ENCODE measurements at places on chromosomes 4 and X. TPM values are rescaled to one million over a fixed set of nuclear protein-coding genes. Genes with fewer than 3 reads are reported as not detected.

DNA sequence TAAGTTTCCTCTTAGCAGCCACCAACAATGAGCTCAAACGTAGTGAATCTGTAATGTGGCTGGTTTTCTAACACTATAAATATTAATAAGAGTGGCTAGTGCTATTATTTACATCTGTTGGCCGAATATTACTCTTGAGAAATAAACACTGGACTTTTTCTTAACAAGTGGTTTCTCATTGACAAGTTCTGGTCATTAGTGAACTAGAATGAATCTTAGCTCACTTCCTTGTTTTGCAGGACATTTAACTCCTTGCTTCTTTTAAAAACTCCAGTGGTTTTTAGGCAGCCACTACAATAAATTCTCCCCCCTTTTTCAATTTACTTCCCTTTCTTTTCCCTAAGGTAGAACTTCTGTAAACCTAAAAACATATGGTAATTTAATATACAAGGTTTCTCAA lies 177.2 kb downstream of the ARAP2 start:
- H3K4me1 ChIP-seq, result no peaks in the 10 kb centered on the region
- H3K27me3 ChIP-seq, result no peaks in the 10 kb centered on the region
- no peaks in the 10 kb centered on the region for H3K36me3 ChIP-seq
- no peak overlapping the region for H3K4me3 ChIP-seq

- H3K4me3 ChIP-seq, result no peak overlapping the region
- no peaks in the 10 kb centered on the region for H3K36me3 ChIP-seq
- H3K27me3 ChIP-seq, result no peaks in the 10 kb centered on the region
- H3K27ac ChIP-seq, result no peak overlapping the region
- DNase-seq, result no peak
Measured at GRCh38 chrX:128781506-128781905, 729.3 kb upstream of the ACTRT1 start.

- H3K4me1 ChIP-seq, result peaks cover 10% of the 10 kb centered on the region
- H3K36me3 ChIP-seq, result no peaks in the 10 kb centered on the region
- DNase-seq, result peak; percentile 30
- H3K4me3 ChIP-seq, result peak overlapping the region; percentile 77
- peak overlapping the region; percentile 57 for H3K27ac ChIP-seq
- H3K27me3 ChIP-seq, result no peaks in the 10 kb centered on the region
Measured at GRCh38 chr4:139815778-139816601, 150.4 kb downstream of the MGST2 start.

DNA sequence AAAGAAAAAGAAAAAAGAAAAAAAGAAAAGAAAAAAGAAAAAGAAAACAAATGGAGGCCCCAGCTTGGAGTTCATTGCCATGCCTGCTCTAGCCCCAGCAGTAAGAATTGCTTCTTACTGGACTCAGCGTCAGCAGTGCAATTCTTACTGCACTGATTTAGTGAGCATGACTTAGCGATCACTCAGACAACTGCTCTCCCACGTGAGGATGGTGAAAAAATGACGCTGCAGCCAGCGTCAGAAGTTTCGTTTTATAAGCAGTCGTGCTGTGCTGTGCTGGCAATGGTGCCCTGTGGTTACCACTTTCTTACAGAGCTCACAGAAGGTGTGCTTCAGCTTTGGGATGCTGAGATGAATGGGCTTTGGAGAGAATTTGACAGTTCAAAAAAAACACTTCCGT lies 68.3 kb upstream of the DDX3X start:
- H3K4me1 ChIP-seq, result no peaks in the 10 kb centered on the region
- H3K27ac ChIP-seq, result no peak overlapping the region
- no peaks in the 10 kb centered on the region for H3K27me3 ChIP-seq
- DNase-seq, result peak; percentile 7

- no peaks in the 10 kb centered on the region for H3K4me1 ChIP-seq
- H3K36me3 ChIP-seq, result no peaks in the 10 kb centered on the region
- H3K27ac ChIP-seq, result no peak overlapping the region
Measured at GRCh38 chrX:118216087-118216486, 99.5 kb upstream of the KLHL13 start.

- DNase-seq, result no peak
- H3K27me3 ChIP-seq, result no peaks in the 10 kb centered on the region
- no peak overlapping the region for H3K27ac ChIP-seq
- no peaks in the 10 kb centered on the region for H3K36me3 ChIP-seq
- H3K4me3 ChIP-seq, result no peak overlapping the region
- no peaks in the 10 kb centered on the region for H3K4me1 ChIP-seq
Measured at GRCh38 chr4:86497980-86498862, 95.9 kb upstream of the PTPN13 start.

DNA sequence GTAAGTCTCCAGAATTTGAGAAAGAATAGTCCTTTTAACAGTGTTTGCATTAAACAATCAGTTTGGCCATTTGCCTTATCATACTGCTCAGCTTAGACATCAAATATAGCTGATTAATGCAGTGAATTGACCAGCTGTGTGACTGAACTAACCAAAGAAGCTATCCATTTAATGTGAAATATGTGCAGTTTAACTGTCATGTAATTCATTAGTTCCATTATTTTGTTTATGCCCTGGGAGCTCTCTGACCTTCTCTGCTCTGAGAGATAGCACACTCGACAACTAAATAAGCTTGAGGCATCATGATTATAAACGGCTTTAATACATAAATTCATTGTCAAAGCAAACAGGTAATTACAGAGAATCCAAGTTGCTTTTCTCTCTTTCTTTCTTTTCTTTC lies 324.3 kb upstream of the PCDH7 start:
- peaks cover 3% of the 10 kb centered on the region for H3K4me1 ChIP-seq
- no peaks in the 10 kb centered on the region for H3K27me3 ChIP-seq
- no peak for DNase-seq
- no peak overlapping the region for H3K27ac ChIP-seq

DNA sequence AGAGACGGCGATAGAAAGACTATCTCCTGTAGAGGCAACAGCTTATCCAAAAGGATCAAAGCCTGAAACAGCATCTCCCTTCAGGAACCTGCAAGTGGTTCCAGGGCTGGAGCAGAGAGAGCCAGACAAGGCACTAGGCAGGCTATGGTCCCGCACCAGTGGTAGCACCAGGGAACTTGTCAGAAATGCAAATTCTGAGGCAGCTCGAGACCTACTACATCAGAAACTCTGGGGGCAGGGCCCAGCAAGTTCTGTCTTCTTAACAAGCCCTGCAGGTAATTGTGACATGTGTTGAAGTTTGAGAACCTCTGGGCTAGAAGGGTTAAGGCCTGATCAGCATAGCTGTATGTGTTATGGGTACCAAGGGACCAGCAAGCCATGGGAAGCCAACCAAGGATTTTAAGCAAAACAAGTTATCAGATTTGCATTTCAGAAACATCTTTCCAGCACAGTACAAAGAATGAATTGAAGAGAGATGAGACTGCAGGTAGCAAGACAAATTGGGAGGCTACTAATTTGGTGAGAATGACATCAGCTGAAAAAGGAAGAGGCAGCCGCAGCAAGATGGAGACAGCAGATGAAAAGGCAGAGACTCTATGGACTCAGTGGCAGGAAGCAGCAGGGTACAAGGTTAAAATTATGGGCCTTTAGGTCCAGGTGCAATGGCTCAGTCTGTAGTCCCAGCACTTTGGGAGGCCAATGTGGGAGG lies 139.7 kb downstream of the TSPAN5 start:
- no peak for DNase-seq
- peaks cover 3% of the 10 kb centered on the region for H3K4me1 ChIP-seq
- H3K4me3 ChIP-seq, result no peak overlapping the region
- no peak overlapping the region for H3K27ac ChIP-seq
- no peaks in the 10 kb centered on the region for H3K27me3 ChIP-seq

DNA sequence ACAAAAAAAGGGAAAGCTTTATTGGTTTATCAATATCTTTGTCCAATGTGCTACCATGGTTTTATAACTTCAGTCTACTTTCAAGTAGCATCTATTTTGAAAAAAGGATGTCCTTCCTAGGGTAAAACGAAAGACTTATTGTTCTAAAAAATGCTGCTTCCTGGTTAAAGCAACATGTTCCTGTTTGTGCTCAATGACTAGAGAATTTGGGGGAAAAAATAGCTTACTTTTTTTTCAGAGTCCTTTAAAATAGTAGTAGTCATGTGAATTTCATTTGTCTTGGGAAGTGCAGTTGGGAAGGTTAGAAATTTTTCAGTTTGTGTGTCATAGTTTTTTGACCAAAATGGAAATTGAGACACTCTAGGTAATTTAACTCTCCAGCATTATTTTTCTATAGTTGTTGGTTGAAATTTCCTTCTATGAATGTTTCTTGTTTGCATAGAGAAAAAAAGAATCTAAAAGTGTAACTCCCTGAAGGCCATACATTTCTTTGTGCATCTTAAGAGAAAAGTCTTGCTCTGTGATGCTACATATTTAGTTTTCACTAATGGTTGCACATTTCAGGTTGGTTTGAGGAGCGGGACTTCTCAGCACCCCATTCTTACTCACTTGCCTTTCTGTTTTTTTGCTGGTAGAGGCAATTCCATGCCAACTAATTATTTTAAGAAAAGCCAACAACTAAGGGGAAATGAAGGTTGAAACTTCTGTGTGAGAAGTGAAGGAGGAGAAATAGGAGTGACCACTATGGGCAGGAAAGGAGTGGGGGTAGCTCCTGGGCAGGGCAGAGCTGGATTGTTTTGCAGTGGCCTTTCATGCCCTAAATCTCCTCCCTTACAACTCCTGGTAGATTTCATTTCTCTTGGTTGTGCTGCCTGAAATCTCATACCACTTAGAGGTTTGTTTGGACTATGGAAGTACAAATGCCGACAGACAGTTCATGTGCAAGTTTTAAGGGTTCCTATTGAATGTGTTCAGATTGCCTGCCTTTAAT lies 76.4 kb downstream of the RAPGEF2 start:
- peaks cover 49% of the 10 kb centered on the region for H3K4me1 ChIP-seq
- DNase-seq, result no peak
- no peaks in the 10 kb centered on the region for H3K27me3 ChIP-seq
- H3K4me3 ChIP-seq, result peak overlapping the region; percentile 59
- no peaks in the 10 kb centered on the region for H3K36me3 ChIP-seq

DNA sequence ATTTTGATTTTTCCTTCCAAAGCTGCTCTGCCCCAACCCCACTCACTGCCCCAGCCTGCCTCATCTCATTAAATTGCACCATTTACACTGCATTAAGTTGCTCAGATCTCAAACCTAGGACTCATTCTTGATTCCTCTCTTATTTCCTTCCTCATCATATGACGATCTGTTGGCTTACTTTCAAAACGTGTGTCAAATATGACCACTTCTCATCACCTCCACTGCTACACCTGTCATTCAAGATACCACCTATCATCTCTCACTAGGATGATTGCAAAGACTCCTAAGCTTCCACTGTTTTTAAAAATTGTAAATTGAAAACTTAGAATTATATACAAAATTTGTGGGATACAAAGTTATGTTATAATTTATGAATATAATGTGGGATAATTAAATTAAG lies 147.1 kb downstream of the DCK start:
- DNase-seq, result no peak
- H3K4me3 ChIP-seq, result no peak overlapping the region
- H3K27ac ChIP-seq, result no peak overlapping the region
- H3K4me1 ChIP-seq, result no peaks in the 10 kb centered on the region

- no peaks in the 10 kb centered on the region for H3K27me3 ChIP-seq
- DNase-seq, result no peak
- H3K4me3 ChIP-seq, result no peak overlapping the region
- no peak overlapping the region for H3K27ac ChIP-seq
Measured at GRCh38 chrX:117274965-117275364, 812.2 kb upstream of the CT83 start.

ATP1B4 gene
- total RNA-seq, result not detected

EDA gene
- total RNA-seq, result 2.0 TPM

TCP11X2 gene
- not detected for total RNA-seq

TLL1 gene
- total RNA-seq, result 10.6 TPM

CCNG2 gene
- 23.7 TPM for total RNA-seq

ASB12 gene
- not detected for total RNA-seq

PRMT9 gene
- 3.5 TPM for total RNA-seq

Measured in thoracic aorta (tissue), 2 donors.